ENCODE measurements at places on chromosomes 6 and 20.

DNA sequence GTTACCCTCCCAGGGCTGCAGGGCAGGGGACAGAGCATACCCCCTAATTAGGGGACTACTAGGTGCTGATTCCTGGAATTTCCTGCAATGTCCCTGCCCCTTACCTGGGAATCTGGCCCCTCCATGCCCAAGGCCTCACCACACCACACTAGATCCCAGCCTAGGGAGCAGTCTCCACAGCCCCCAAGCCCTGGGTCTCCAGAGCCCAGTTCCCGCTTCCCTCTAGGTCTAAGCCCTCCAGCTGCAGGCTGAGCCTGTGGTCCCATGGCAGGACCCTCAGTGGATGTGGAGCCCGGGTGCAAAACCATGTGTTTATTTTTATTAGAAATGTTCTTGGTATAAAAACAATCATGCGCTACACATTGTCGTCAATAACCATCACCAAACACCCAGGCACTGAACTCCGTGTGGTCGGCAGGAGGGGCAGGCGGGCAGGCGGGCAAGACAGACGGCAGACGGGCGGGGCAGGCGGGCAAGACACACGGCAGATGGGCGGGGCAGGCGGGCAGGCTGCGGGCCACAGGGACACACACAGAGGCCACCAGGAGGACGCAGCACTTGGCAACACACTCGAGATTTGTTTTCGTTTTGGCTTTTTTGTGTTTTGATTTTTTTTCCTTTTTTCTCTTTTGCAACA is 124.2 kb downstream of the GRM4 start:
- DNase-seq, result no peak

- no peak for DNase-seq
These were observed 369.4 kb upstream of the IMPG1 start for GRCh38 chr6:76441875-76442274.

GRCh38 chr6:22082218-22082617 is 214.6 kb downstream of the PRL start:
- DNase-seq, result no peak

GRCh38 chr6:63713332-63713731 is 77.7 kb downstream of the PHF3 start:
- DNase-seq, result no peak

DNA sequence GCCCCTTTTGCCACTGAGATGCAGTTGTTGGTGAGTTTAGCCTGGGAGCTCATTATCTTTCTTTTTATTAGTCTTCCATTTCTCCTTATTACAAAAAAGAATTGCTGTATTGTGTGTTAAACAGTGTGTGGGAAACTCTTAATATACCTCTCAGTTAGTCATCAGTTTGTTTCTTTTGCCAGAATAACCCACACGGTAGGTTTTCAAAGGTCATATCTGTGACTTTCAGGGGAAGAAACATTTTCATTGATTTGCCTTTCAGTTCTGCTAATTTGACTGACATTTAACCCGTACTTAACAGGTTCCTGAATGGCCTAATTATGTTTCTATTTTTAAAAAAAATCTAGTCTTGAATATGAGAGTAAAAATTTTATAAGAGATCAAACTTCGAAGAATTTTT is 145.3 kb downstream of the KHDC1L start:
- DNase-seq, result no peak

DNA sequence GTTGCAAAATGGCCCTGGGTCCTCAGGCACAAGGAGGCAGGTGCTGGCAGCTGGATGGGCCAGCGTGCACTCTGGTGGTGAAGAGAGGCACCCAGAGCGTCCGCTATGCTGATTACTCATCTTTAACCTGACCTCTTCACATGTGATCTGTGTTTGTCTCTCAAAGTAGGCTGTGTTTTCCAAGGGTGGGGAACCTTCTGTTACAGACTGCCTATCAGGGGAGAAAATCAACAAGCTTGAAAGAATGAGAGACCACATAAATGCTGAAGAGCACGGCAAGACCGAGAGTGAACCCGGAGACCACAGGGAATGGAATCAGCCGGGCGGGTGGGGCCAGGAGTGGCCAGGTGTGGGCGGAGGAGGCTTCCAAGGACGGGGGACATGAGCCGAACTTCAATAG is 16.2 kb downstream of the BNIP5 start:
- no peak for DNase-seq

DNA sequence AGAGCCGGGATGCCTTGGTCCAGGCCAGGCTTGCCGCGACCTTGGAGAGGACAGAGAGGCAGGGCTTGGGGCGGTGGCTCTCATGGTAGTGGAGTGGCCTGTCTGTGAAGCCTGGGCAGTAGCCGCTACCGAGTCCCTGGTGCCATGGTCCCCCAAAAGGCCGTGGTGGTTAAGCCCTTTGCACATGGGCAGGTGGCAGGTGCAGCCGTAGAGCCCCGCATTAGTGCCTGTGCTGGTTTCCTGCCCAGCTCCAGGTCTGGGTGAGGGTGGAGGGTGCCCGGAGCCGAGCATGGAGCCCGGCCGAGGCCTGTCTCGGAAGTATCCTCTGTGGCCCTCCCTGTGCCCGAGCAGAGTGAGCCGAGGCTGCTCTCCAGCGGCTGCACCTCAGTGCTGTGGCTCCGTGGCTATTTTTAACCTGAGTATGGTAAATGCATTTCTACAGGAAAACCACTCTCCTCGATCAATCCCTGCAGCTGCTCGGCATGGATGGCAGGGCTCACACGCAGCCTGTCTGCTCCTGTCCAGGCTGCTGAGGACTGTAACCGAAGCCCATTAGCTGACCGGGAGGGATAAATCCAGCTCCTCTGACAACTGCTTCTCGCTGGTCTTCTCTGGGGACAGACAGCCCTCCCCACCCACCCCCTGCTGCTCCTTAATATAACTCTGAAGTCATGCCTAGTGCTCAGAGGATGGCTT is 36.3 kb upstream of the GATA5 start:
- no peak for DNase-seq

- DNase-seq, result no peak
These were observed 268.2 kb upstream of the SOX4 start for GRCh38 chr6:21325201-21325856.

GRCh38 chr6:34559651-34560365 is 3.7 kb upstream of the SPDEF start:
- DNase-seq, result no peak

GRCh38 chr6:112511441-112511840 is 164.3 kb downstream of the RFPL4B start:
- no peak for DNase-seq

DNA sequence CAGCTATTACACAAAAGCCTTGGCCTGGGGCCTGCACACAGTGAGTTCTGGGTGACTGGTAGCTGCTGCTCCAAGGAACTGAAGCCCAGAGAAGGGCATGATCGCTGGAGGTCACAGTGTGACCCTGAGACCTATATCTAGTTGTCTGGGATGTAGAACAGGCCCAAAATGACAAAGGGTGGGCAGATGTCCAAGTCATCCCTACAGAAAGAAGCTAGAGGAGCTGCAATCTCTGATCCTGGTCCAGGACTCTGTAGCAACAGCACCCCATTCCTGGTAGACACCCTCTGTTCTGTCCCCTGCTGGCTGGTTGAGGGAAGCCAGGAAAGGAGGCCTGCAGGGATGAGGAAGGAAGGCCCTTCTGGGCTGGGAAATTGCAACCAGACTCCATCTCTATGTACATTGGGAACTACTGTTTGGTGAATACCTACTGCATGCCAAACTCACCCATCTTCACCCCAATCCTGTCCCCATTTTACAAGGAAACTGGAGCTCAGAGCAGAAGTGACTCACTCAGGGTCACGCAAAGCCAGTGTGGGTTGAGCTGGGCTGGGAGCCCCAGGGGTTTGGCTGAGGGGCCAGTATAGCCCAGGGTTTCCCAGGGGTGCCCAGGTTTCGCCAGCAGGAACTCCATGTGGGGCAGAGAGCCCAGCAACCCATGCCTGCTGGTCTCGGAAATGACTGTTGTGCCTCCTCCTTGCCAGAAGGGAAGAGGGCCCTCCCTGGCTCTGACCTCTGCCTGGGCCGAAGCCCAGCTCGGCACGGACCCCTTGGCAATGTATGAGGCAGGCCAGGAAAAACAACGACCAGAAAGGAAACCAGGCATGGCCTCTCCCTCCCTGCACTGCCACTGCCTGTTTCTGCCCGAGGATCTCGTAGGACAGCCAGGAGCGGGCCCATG is 44.9 kb upstream of the TLDC2 start:
- no peak for DNase-seq

- no peak for DNase-seq
These were observed 49.8 kb upstream of the ENPP5 start for GRCh38 chr6:46220352-46221221.

DNA sequence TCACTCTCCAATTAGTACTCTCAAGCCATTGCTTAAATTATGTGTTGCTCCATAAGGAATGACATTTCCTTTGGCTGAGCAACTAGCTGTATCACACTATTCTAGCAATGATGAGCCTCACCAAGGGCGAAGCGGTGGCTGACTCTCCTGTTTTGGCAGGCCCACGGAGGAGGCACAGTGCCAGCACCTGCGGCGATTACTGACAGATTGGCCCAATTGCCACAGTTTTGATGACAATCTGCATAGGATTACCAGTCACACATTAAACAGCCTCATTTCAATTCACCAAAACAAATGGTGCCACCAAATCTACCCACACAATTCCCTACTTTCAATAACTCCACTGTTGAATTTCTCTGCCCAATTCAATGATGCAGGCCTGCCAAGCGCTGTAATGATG is 286.9 kb downstream of the PTPRK start:
- DNase-seq, result no peak

DNA sequence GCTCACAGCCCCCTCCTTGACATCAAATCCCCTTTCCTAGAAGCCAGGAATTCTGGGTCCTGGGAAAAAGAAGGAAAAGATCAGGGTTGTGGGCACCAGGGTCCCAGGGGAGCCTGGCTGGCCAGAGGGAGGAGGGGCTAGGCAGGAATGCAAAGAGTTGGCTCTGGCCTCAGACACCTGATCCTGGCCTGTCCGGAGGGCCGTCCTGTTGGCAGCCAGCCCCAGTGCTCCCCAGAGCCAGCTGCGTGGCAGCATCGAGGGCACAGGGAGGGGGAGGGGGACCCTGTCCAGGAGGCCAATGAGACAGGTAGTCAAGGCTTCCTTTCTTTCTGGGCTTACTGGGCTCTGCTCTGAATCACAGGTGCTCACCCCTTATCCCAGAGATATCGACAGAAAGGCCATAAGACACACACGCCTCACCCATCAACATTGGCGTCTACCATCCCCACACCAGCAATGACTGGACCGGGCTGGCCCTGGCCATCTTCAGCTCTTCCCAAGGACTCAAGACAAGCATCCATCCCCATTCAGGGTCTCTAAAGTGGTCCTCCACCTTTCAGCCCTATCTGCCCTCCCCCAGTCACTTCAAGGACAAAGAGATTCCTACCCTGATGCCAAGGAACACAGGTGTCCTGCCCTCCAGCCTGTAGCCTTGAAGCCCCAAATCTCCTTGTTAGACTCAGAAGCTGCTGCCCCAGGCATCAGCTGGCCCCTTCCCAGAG is 723 bp downstream of the COL11A2 start:
- no peak for DNase-seq

DNA sequence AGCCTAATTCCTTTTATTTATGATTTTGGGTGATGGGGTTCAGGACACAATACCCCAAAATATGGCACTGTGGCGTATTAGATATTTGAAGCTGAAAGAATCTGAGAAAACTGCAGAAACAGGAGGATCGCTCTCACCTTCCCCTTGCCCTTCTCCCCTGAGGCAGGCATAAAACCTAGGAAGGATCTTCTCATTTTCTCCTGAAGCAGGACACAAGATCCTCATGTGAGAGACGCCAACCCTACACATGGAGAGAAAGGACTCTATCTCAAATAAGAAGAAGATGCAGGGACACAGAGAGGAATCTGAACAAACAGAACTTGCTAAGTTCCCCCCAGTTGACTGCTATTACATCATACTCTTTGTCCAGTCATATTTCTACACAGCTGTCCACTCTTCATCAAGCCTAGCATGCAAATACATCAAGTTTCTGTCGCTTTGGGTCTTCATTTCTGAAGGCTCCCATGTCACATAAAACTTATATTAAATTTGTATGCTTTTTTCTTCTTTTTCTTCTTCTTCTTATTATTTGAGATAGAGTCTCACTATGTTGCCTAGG is 109.0 kb downstream of the DTNBP1 start:
- DNase-seq, result no peak

- no peak for DNase-seq
These were observed 9.3 kb downstream of the SLC9A8 start for GRCh38 chr20:49821870-49822331.

- no peak for DNase-seq
These were observed 20.6 kb upstream of the TASP1 start for GRCh38 chr20:13659288-13659687.

DNA sequence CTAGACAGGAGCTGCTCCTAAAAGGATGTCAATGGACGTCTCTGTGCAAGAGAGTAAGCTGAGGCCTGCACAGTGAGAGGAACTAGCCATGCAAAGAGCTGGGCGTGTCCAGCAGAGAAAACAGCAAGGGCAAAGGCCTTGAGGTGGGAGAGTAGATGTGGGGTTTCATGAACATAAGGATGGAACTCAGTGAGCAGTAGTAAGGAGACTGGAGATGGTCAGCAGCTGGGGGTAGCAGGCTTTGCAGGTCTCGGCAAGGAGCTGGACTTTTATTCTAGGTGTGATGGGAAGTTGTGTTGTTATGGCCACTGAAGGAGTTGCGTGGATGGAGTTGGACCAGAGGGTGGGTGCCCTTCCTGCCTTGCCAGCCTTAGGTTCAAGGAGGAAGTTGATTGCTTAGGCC is 90.7 kb upstream of the SIRPA start:
- no peak for DNase-seq

DNA sequence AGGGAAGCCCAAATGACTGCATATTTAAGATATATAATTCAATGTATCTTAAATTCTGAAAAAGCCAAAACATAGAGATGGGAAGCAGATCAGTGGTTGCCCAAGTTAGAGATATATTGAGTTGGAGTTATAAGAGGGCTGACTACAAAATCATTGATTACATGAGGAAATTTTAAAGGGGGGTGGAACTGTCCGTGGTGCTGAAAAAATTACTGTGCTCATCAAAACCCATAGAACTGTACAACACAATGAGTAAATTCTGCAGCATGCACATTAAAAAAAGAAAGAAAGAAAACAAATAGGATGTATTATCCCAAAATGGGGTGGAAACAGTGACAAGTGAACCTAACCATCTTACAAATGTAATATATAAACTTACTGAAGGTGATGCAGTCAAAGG is 100.9 kb downstream of the FUT9 start:
- DNase-seq, result no peak

DNA sequence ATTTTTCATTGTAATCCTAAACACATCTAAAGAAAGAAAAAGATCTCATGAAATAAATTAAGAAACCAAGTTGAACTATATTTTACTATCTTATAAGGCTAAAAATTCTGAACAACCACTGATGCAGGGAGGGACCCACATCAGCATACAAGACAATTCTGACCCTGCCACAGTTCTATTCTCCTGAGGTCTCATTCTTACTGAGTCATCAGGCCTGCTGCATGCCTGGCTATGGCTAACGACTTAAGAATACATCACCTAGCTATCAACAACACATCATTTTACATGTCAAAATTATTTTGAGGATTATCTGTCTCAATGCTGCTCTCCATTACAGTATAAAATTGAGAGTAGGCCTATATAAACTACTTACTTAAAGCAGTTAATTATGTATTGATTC is 52.9 kb downstream of the FBXL4 start:
- no peak for DNase-seq

Measured in activated T-cell treated with anti-CD3 and anti-CD28 coated beads, Interleukin-2, amount 50 U/mL, for 24 hours (primary cell).